ENCODE measurements at places on chromosomes 13 and 19.

- DNase-seq, result no peak
Measured at GRCh38 chr13:30346789-30347167, 39.4 kb upstream of the KATNAL1 start.

DNA sequence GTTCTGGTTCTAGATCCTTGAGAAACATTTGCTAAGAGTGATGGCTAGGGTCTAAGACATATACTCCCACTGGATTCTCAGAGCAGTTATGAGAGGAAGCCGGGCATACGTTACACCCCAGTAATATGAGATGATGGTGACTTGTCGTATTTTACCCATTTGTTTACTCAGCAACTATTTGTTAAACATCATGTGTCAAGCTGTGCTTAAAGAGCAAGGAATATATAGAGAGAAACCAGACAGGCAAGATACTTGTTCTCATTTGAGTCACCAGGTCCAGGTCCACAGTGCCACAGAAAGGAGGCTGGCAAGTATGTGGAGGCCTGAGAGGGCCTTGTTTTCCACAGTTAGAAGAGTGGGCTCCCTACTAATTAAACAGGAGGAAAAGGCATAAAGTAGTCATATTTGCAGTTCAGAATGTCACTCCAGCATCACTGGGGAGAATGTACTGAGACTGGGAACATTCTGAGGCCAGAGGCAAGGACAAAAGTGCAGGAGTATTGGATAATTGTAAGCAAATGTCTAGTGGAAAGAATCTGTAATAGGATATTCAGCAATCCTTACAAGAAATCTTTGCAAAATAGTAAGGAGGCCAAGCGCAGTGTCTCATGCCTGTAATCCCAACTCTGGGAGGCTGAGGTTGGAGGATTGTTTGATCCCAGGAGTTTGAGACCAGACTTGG lies 142.2 kb downstream of the IRS2 start:
- peak; percentile 88 for DNase-seq

DNA sequence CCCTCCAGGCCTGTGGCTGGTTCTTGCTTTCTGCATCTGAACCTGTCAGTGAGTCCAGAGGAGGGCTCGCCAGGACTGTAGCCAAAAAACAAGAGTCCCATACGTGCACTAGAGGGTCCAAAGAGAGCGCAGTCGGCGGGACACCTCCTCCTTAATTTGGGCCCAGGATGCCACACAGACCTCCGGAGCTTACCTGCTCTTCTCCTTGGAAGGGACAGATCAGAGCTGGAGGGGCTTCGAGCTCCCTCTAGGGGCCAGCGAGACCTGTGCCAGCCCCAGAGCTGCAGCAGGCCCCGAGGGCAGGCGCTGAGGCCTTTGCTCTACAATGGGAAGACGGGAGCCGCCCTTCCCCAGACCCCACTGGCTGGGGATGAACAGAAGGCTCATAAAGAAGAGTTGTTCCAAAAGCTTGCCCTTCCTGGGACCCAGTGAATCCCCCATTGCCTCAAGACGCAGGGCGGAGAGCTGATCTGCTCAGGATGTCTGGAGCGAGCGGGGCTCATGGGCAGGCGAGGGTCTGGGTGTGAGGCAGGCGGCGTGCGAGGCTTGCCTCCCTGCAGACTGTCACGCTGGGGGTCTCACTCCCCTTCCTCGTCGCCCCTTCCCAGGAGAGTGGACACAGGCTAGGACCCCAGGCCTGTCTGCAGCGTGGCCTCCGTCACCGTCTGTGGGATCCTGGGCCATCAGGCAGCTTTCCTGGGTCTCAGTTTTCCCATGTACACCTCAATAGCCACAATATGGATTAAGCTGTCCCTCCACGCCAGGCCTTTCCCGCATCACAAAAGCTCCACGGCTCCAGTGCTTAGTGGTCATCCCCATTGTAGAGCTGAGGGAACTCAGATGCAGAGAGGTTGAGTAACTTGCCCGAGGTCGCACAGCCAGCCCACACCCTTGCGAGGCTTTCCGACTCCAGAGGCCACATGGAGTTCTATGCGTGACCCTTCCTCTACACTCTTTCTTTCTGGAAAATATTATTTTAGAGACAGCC lies 46.9 kb upstream of the VSTM2B start:
- DNase-seq, result no peak

GRCh38 chr13:31610270-31610998 lies 128.9 kb upstream of the RXFP2 start:
- no peak for DNase-seq

DNA sequence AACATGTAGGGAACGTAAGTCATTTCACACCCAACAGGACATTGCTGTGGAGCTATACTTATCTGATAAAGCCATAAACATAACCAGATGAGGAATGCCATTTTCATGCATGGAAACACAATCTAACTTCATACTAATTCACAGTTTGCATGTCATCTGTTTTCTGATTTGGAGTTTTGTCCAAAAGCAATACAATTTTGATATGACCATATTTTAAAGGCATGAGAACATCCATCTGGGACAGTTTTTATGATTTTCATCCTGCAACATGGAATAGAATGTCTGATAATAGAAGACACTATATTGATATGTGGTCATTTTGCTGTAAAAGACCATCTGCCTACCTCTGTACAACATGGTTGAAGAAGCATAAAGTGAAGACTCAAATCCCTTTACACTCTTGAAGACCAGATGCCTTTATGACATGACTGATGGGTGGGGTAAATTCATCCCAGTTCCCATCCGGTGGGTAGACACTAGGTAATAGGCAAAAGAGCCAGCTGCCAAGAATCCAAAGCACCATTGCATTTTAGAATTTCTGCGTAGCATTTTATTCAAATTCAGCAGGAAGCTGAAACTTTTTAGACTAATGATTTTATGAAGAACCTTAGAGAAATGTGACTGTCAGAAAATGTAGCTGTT lies 309.8 kb downstream of the LMO7 start:
- no peak for DNase-seq

- DNase-seq, result peak; percentile 92
Measured at GRCh38 chr13:42807866-42808265, 26.5 kb downstream of the FAM216B start.

DNA sequence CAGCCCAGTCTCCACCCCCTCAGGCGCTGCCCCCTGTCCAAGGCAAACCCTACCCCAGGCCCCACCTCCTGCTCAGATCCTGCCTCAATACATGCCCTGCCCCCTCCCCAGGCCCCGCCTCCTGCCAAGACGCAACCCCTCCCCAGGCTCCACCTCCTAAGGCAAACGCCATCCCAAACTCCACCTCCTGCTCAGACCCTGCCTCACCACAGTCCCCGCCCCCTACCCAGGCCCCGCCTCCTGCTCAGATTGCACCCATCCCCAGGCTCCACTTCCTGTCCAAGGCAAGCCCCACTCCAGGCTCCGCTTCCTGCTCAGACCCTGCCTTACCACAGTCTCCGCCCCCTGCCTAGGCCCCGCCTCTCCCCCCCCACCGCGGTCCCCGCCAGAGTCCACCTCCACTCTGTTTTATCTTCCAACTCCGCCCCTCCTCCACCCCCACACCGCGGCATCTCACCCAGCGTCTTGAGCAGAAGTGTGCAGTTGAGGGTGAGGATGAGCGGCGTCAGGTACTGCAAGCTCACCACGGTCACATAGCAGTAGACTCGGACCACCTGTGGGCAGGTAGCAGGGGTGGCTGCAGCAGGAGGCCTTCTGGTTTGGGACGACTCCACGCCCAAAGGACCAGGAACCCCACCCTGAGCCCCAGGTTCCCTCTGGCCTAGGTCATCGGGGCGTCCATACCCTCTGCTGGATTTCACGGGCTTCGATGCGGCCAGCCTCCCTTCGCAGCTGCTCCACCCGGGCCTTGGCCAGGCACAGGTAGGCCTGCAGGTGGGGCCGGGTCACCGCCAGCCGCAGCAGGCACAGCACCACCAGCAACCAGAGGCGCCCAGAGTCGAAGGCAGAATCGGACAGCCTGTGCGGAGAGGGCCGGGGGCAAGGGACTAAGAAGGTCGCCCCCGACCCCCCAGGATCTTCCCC lies 17.7 kb downstream of the TMEM161A start:
- DNase-seq, result peak; percentile 28

DNA sequence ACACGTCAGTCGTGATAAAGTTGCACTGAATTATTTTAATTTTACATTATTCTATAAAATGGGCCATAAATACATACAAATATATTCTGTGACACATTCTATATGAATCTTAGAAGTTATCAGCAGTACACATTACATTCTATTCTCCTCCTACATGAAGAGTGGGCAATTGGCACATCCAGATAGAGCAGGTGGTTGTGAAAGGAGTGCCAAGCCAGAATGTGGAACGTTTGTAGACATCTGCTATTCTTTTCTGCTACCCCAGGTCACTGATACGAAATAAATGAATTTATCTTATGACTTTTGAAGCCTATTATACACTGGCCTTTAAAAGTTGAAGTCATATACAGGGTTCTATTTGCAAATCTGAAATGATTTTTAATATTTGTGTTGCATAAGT lies 373.2 kb downstream of the PCDH17 start:
- no peak for DNase-seq

GRCh38 chr13:38024431-38024830 lies 154.9 kb upstream of the TRPC4 start:
- peak; percentile 43 for DNase-seq

- no peak for DNase-seq
Measured at GRCh38 chr13:49532593-49532992, 36.8 kb downstream of the PHF11 start.
